CD4-positive, alpha-beta T cell treated with Interleukin-21 for 1 hour (primary cell): ENCODE measurements at places on chromosomes 3 and 15.

- peak; percentile 68 for DNase-seq
Observed at GRCh38 chr3:100401674-100402041, 319 bp downstream of the LNP1 start.

- DNase-seq: no peak
Observed at GRCh38 chr3:140068494-140069017, 133.6 kb downstream of the CLSTN2 start.

DNA sequence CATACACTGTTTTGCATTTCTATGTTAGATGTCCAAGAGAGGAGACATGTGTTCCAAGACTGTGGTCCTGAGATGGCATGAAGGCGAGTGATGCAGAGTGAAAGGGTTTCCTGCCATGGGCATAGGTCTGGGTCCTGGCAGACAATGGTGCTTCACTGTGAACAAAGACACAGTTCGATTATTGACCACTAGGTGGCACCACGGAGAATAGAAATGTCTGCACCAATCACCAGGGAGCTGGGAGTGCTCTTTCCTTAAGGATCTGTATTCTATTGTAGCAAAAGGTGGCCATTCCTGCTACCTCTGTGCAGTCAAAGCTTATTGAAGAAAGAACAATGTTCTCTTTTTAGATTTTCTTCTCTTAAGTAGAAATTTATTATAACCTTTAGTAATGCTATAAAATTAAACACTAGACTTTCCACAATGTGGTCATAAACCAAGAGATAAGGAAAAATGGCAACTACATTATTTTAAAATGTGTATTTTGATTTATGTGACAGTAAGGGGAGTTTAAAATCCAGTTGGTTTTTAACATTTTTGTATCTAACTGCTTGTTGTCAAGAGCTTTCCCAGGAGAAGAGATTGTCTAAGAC is 88.7 kb downstream of the GABRG3 start:
- DNase-seq: no peak

DNA sequence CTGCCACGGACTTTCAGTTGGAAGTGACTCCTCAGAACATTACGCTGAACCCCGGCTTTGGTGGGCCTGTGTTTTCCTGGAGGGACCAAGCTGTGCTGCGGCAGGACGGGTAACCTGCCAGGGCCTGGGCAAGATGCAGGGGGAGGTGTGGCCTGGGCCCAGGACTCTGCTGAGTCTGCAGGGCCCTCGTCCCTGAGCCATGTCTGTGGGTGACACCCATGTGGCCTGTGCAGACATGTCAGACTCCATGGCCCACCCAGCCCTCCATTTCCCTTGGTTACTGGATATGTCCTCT is 4.9 kb upstream of the ITIH3 start:
- DNase-seq: no peak

- no peak for DNase-seq
Observed at GRCh38 chr3:102255736-102256135, 179.1 kb upstream of the ZPLD1 start.

DNA sequence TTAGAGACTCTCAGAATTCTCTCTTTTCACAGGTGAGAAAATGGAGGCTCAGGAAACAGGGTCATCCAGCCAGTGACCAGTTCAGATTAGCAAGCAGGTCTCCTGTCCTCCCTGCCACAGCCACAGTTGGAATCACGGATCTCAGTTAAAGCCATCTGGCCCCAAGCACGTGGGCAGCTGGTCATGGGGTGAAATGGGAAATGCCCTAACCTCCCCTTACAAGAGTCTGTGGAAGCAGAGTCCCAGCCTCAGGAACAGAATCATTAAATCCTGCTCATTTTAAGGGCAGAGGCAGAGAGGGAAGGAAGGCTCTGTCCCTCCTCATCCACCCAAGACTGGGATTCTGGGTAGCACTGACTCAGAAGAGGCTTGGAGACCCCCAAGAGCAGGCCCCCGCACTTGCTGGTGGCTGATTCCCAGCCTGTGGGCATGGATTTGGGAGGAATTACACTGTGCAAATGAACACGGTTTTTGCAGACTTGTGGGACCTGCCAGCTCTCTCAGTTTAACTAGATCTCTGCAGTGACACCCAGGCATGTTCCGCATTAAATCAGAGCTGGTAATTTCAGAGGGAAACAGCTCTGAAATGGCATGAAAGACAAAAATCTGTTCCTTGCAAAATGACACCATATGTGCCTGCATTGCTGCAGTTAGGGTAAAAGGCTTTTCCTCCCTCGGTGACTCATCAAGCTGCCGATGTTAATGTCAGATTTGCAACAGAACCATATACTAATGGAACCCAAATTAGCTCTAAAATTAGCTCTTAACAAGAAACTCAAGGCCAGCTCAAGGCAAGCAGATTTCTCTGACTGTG is 89.0 kb downstream of the BDH1 start:
- DNase-seq: no peak

GRCh38 chr15:74383695-74384565 is 16.5 kb upstream of the CYP11A1 start:
- peak; percentile 55 for DNase-seq

- no peak for DNase-seq
Observed at GRCh38 chr3:141383555-141384129, 15.3 kb downstream of the ZBTB38 start.
